IMR-90 (cell line): ENCODE measurements at places on chromosomes 16 and 17. TPM values are rescaled to one million over a fixed set of nuclear protein-coding genes. Genes with fewer than 3 reads are reported as not detected.
A peak's percentile ranks its signal among the peaks of the same experiment; 100 is the strongest.

Gene CDT1
- total RNA-seq: 3.2 and 4.7 TPM in 2 replicates

Gene PARN
- total RNA-seq: 25.1 and 31.1 TPM in 2 replicates

DNA sequence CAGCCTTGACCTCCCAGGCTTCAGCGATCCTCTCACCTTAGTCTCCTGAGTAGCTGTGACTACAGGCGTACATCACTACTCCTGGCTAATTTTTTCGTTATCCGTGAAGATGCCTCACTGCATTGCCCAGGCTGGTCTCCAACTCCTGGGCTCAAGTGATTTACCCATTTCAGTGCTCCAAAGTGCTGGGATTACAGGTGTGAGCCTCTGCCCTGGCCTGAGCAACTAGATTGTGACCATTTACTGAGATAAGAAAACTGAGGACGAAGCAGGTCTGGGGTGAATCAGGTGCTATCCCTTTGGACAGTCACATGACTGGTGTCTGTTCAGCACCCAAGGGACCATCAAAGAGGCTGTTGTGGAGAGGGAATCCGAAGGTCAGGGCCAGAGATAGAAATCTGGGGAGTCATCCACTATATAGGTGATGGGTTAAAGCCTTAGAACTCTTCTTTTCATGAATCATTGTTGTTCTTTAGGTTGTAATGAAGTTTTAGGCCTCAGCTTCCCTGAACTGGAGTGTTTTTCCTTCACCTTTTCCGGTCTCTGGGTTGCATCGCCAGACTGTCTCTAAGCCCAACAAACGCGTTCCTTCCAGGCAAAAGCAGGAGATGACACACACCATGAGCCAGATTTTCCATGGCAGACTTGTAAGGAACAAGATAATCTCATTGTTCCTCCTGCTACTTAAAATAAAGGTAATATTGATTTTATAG, 62.5 kb downstream of the FTO start:
- peak; percentile 34 for DNase-seq

DNA sequence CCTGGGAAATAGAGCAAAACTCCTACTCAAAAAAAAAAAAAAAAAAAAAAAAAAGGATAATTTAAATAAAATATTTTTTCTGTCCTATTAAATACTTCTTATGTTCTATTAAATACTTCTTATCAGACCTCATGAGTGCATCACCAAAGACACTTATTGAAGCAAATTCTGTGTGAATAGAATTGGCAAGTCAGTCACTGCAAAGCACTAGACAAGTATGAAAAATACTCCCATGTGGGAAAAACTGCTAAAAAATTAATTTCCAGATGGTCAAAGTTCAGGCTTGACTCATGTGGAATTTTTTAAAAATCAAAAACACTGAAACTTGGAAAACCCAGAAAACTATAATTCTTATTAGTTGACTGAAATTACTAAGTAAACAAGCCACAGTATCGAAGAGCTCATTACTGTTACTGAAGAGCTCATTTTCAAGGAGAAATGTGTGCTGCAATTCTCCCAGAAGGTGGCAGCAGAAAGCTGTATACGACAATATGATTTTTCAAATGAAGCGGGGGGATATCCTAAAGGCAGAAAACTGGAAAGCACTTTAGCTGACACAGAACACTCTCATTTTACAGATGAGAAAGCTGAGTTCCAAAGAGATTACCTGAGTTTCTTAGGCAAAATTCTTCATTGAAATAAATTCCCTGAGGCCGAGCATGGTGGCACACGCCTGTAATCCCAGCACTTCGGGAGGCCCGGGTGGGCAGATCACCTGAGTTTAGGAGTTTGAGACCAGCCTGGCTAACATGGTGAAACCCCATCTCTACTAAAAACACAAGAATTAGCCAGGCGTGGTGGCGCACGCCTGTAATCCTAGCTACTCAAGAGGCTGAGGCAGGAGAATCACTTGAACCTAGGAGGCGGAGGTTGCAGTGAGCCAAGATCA, 15.9 kb upstream of the FBXO47 start:
- DNase-seq: peak; percentile 75

Gene CES5A
- not detected in 2 replicates for total RNA-seq

- no peak for DNase-seq
Measured at GRCh38 chr17:28136923-28137322, 94.4 kb downstream of the NLK start.

- peak; percentile 47 for DNase-seq
Measured at GRCh38 chr17:47204722-47205418, 4.3 kb upstream of the MYL4 start.

Gene UTS2R
- total RNA-seq: not detected in 2 replicates

DNA sequence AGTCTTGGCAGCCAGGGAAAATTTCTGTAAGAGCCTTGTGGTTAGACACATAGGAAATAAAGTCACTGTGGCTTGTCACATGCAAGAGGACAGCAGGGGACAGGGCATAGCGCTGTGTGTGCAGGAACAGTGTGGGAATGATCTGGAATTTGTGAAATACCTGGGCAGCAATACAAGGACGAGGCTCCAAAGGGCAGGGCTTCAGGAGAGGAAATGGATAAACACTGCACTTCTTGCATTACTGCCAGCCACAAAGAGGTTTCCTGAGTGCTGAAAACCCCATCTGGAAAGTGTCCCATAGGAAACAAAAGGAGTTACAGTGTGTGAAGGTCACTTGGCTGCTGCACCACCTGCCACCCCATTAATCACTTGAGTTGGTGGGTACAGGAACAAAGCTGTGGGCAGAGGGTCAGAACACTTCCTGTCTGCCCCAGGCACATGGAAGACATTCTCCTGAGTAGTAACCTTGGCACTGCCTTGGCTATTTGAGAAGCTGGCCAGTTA, 12.1 kb upstream of the HP start:
- no peak for DNase-seq

GRCh38 chr16:28311913-28312312, 19.6 kb downstream of the SBK1 start:
- no peak for DNase-seq

GRCh38 chr17:37176723-37177122, 199.1 kb upstream of the C17orf78 start:
- DNase-seq: peak; percentile 55

Gene ACSM2A
- not detected in 2 replicates for total RNA-seq

Gene GPR179
- not detected in 2 replicates for total RNA-seq

Gene C1QL1
- total RNA-seq: 0.18 and 0.28 TPM in 2 replicates

Gene SHBG
- total RNA-seq: 0.36 TPM in 1 of 2 replicates, not detected in the other

Gene PDP2
- 12.5 and 16.8 TPM in 2 replicates for total RNA-seq

GRCh38 chr17:52938623-52939230, 780.2 kb upstream of the CA10 start:
- no peak for DNase-seq

DNA sequence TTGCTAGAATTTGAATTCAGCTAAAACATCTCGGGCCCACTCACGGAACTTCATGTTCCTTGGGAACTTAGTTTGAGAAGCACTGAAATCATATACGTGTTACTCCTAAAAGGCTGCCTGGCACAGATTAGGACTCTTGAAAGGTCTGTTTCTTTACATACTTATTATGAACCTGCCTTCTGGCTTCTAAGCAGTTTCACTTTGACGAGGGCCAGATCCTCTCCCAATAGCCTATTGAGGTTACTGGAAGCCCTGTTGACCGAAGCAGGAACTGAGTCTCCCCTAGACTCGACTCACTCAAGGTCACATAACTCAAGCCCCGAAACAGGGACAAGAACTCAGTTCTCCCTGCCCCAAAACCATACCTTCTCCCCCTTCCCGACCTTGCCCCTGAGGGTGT, 121.9 kb upstream of the PLCG2 start:
- DNase-seq: no peak

DNA sequence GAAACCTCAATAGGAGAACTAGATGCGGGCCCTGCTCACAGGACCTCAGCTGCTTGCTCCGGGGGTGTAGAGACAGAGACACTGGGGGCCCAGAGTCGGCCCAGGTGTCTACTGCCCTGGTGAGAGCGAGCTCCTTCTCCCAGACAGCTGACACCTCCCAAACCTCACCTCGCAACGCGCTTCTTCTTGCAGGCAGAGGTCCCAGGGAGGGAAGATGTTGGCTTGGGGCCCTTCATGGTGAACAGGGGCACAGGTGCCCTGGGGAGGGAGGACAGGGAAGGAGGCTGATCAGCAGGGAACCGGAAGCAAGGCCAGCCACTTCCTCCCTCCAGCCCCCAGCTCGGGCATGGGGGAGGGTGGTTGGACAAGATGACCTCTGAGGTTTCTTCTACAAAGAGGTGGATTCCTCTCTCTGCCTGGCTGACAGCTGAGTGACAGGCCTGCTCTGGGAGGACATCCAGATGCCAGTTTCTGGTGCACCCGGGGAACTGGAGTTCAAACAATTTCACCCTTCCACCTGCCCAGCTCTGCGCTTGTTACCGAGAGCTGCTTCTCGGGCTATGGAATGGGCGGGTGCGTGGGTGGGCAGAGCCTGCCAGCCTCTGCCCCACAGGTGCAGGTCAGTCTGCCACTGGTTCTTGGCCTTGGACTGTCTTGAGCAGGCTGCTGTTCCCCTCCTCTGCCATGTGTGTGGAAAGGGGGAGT, 11.7 kb upstream of the GFAP start:
- no peak for DNase-seq

DNA sequence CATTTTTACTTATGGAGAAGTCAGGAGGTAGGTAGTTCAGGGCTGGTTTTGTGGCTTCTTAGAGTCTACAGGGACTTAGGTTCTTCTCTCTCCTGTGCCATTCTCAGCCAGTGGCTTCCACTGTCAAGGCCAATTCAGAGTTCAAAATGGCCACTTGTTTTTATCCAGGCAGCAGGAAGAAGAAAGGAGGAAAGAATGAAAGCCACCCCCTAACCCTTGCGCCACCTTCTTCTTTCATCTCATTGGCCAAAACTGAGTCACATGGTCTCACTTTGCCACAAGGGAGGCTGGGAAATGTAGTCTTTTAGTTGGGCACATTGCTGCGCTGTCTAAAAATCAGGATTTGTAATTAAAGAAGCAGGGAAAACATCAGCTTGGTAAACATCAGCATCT, 60.8 kb upstream of the MED9 start:
- DNase-seq: peak; percentile 83

Gene ELMO3
- total RNA-seq: 0.28 and 0.36 TPM in 2 replicates

Gene HSD17B1
- total RNA-seq: 0.56 and 0.72 TPM in 2 replicates

GRCh38 chr17:79022507-79022991, 1.4 kb upstream of the C1QTNF1 start:
- no peak for DNase-seq

Gene PRAC2
- total RNA-seq: not detected in 2 replicates

- DNase-seq: no peak
Measured at GRCh38 chr17:36011201-36011600, 6.6 kb downstream of the CCL23 start.

DNA sequence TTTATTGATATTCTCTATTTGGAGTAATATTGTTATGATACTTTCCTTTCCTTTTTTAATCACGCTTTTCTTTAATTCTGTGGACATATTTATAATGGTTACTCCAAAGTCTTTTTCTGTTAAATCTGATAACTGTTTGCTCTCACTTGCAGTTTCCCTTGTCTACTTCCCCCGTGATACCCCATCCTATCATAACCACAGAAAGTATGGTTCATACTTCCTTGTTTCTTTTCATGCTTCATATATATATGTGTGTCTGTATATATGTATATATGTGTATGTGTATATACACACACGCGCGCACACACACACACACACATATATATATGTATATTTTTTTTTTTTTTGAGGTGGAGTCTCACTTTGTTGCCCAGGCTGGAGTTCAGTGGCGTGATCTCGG, 23.5 kb downstream of the SPECC1 start:
- no peak for DNase-seq

Gene CCL4
- total RNA-seq: not detected in 2 replicates

DNA sequence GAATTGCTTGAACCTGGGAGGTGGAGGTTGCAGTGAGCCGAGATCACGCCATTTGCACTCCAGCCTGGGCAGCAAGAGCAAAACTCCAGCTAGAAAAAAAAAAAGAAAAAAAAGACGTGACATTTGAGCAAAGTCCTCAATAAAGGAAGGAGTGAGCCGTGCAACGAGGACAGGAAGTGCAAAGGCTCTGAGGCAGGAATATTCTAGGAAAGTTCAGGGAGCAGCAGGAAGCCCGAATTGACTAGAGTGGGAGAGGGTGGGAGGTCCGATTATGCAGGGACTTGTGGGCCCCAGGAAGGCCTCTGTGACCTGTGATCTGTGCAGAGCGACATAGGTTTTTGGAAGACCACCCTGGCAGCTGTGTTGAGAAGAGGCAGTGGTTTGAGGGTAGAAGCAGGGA, 8.6 kb upstream of the LASP1NB start:
- DNase-seq: no peak

Gene SLC13A5
- total RNA-seq: not detected in 2 replicates

GRCh38 chr17:10699856-10700255, 2.5 kb downstream of the ADPRM start:
- no peak for DNase-seq

GRCh38 chr16:4381935-4382794, 10.5 kb downstream of the VASN start:
- DNase-seq: no peak

Gene ZNF646
- total RNA-seq: 6.8 and 6.9 TPM in 2 replicates

Gene TP53TG3F
- total RNA-seq: not detected in 2 replicates

Gene CORO6
- total RNA-seq: 2.8 and 3.4 TPM in 2 replicates

- no peak for DNase-seq
Measured at GRCh38 chr17:82343560-82343959, 10.0 kb upstream of the SECTM1 start.

- DNase-seq: no peak
Measured at GRCh38 chr16:89498839-89499238, 8.5 kb upstream of the ANKRD11 start.

Gene SOX8
- total RNA-seq: under 0.01 TPM in 2 replicates

GRCh38 chr16:5735444-5735843, 637.8 kb upstream of the EEF2KMT start:
- DNase-seq: no peak

Gene MRPL58
- total RNA-seq: 42.5 and 53.9 TPM in 2 replicates

DNA sequence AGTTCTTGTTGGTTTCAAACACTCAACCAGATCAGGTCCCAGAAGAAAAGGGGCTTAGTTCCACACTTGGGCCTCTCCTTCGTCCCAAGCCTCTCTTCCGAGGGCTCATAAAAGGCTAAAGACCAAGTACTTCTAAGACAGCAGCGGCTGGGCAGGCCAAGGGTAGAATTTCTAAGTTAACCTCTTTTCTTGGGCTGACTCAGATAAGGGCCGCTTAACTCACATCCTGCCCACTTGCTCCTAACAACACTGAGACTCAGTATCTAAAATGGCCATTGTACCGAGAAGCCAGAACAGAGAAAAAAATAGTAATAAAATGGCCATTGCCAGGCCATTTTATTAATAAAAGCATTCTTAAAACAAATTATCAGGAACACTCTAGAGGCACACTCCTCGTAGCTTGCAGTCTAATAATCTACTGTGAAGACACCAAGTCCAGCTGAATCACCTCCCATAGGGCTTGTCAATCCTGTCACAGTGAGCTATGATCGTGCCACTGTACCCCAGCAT, 42.1 kb downstream of the RANBP10 start:
- no peak for DNase-seq

GRCh38 chr17:15954222-15954621, 9.3 kb downstream of the ADORA2B start:
- peak; percentile 90 for DNase-seq

- peak; percentile 73 for DNase-seq
Measured at GRCh38 chr16:66988197-66988788, at the start of gene CES4A. TSS of gene CES4A (plus strand) at chr16:66988589. CDS start at chr16:66988773, 184 bp downstream.

GRCh38 chr17:31308372-31309334, 5.2 kb downstream of the EVI2B start:
- no peak for DNase-seq

Gene G6PC1
- total RNA-seq: not detected in 2 replicates

- peak; percentile 90 for DNase-seq
Measured at GRCh38 chr17:7716901-7717755, at the start of gene DNAH2. TSS of gene DNAH2 (plus strand) at chr17:7717744. CDS start at chr17:7719735, 1,991 bp downstream.

- DNase-seq: no peak
Measured at GRCh38 chr16:73289232-73289631, 241.3 kb upstream of the ZFHX3 start.
